NCI-H2107 (cell line): ENCODE measurements at places on chromosomes 12 and 14.

DNA sequence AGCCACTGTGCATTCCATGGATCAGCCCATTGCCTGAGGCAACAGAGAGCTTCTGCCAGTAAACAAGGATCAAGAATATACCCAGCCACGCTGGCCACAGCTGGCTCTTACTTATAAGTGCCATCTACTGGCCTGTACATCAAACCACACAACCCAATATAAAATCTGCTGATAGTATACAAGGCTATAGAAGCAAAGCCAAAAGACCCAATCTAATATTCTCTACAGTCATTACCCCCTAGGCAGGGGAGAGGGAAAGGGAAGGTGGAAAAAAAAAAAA, 4.4 kb upstream of the FAM186B start:
- no peak for DNase-seq

- no peak for DNase-seq
Measured at GRCh38 chr12:97347956-97348355, 114.6 kb upstream of the RMST start.

DNA sequence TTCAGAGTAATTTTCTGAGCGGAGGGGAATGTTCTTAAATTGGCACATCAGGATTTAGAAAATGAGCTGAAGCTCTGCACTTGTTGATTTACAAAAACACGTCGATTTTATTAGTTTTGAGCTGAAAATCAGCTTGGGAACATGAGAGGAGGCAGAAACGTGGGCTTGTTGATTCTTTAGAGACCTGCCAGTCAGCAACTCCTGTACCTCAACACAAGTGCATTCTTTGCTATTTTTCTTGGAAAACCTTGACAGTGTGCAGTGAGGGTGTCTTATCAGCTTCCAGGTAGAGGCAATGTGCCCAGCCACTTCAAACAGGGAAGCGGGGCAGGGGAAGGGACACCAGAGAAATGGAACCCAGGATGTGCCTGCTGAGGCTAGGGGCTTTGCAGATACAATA, 102.8 kb upstream of the COCH start:
- DNase-seq, result no peak

DNA sequence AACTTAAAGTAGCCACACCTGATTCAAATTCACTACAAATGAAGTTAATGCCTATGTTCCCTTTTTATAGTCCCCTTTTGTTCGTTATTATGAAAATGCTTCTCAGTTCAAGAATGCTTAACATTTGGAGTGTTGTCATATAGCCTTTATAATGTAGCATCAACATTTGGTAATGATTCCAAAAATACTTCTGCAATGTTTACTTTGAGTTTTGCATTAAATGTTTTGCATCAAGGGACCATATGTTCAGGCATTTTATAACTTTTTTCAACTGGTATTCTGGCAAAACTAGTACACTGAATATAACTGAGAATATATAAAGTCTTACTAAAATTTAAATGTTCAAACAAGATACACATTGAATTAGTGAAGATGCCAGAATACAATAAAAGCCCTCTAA, 209.6 kb upstream of the SLC16A7 start:
- no peak for DNase-seq

- no peak for DNase-seq
Measured at GRCh38 chr14:61813096-61813606, 50.9 kb downstream of the SNAPC1 start.
